ENCODE measurements at places on chromosomes 6 and 20. TPM values are rescaled to one million over a fixed set of nuclear protein-coding genes. Genes with fewer than 3 reads are reported as not detected.

CCR6 gene
- not detected for total RNA-seq

KIFC1 gene
- total RNA-seq, result 1.7 TPM

NFKBIL1 gene
- 27.9 TPM for total RNA-seq

COL9A3 gene
- total RNA-seq, result 0.74 TPM

ZBTB9 gene
- 7.9 TPM for total RNA-seq

CCN6 gene
- not detected for total RNA-seq

DNA sequence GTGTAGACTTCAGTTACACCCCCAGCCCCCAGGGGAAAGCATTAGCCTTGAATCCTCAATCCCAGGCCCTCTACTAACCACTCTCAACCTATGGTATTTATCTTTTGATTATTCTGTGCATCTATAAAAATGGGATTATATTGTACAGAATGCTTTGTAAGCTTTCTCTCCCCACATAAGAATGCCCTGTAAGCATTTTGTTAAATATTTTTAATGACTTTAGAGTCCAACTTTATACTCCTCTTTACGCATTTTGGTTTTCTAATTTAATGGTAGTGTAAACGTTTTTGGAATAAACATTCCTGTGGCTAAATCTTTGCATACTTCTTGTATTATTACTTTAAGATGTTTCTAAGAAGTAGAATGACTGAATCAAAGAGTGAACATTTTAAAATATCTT lies 35.4 kb downstream of the FBXO9 start:
- no peaks in the 10 kb centered on the region for H3K27me3 ChIP-seq
- no peak for DNase-seq
- no peaks in the 10 kb centered on the region for H3K4me1 ChIP-seq
- no peak overlapping the region for H3K27ac ChIP-seq

DNA sequence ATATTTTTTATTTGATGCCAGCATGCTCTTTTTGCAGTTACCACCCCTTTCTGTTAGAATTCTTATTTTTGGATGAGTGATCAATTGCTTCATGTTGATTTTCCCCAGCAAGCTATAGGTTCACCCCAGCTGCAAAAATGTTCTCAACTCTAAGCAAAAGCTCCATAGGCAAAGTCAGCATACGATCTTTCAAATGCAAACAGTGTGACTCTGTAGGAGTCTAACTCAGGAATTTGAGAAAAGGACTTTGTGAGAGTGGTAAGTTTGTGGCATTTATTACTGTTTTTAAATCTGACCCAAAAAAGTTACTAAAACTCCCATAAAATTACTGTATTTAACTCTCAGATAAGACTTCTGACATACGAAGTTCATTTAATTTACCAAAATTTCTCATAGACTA lies 134.9 kb upstream of the HSF2 start:
- H3K27me3 ChIP-seq, result no peaks in the 10 kb centered on the region
- DNase-seq, result no peak
- no peaks in the 10 kb centered on the region for H3K4me1 ChIP-seq
- H3K27ac ChIP-seq, result no peak overlapping the region

DNA sequence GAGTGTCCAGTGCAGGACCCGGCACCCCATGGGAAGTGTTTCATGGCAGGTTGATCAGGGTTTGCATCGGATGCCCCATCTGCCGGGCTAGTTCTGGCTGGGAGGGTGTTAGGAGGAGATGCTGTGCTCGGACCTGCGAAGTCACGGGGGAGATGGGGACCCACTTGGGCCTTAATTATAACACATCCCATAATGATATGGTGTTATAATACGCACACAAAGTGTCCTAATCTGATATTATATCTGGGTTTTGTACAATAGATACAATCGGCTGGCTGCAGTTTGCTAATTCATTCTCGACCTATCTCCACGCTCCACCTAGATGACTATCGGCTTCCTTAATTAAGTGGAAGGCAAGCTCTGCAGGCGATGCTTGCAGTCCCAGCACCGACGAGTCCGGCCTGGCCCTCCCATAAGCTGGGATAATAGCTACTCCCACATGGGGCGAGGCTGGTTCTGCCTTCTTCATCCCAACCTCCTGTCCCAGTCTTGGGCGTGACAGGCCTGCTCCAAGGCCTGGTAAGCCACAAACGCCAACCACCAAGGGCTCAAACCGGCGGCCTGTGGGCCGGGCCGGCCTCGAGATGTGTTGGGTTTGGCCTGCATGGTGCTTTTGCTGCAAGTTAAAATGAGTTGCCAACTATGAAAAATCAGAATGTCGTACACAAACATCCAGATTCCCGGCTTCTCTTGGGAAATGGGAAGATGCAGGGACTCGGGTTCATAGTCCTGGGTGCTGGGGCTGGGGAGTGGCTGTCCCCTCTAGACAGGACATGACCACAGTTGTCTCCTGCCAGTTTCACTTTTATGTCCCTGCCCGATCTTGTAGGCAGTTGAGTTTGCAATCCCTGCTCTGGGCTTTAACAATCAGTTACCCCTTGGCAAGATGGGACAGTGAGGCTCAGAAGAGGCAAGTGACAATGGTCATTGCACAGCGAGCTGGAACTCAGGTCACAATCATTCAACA lies 32.7 kb downstream of the CEBPB start:
- DNase-seq, result no peak
- no peak overlapping the region for H3K4me3 ChIP-seq
- peak overlapping the region; percentile 93 for H3K27ac ChIP-seq
- H3K4me1 ChIP-seq, result peaks cover 17% of the 10 kb centered on the region
- H3K27me3 ChIP-seq, result no peaks in the 10 kb centered on the region

- H3K4me1 ChIP-seq, result no peaks in the 10 kb centered on the region
- H3K36me3 ChIP-seq, result no peaks in the 10 kb centered on the region
- no peaks in the 10 kb centered on the region for H3K27me3 ChIP-seq
- H3K27ac ChIP-seq, result no peak overlapping the region
- H3K4me3 ChIP-seq, result no peak overlapping the region
These were observed 210.0 kb upstream of the PRDM1 start for GRCh38 chr6:105875974-105876640.

DNA sequence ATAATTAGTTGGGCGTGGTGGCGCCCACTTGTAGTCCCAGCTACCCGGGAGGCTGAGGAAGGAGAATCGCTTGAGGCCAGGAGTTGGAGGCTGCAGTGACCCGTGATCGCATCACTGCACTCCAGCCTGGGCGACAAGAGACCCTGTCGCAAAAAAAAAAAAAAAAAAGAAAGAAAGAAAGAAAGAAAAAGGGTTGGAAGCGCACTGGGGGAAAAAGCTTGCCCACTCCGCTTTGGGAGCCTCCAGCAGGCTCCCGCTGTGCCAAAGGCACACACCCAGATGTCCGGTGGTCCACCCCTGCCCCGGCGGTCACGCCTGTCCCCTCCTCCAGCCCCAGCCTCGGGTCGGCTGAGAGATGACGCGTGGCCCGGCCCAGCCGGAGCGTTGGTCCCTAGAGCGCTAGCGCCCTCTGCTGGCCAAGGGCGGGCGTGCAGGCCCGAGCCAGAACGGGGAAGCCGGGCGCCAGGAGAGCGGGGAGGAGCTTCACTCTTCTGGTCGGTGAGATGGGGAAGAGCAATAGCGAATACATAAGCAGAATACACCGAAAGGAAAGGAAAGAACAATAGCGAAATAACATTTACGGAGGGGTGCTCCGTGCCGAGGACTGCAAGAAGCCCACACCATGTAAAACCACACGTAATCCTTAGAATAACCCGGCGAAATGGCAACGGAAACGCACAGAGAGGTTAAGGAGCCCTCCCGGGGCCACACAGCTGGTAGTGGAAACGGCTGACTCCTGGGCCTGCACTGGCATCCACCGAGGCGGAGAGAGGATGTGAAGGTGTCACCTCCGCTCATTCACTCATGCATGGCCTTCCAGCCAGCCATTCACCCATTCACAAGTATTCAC lies 41.7 kb downstream of the UBE2V1 start:
- H3K27ac ChIP-seq, result no peak overlapping the region
- H3K36me3 ChIP-seq, result no peaks in the 10 kb centered on the region
- H3K4me1 ChIP-seq, result peaks cover 8% of the 10 kb centered on the region
- no peaks in the 10 kb centered on the region for H3K27me3 ChIP-seq

DNA sequence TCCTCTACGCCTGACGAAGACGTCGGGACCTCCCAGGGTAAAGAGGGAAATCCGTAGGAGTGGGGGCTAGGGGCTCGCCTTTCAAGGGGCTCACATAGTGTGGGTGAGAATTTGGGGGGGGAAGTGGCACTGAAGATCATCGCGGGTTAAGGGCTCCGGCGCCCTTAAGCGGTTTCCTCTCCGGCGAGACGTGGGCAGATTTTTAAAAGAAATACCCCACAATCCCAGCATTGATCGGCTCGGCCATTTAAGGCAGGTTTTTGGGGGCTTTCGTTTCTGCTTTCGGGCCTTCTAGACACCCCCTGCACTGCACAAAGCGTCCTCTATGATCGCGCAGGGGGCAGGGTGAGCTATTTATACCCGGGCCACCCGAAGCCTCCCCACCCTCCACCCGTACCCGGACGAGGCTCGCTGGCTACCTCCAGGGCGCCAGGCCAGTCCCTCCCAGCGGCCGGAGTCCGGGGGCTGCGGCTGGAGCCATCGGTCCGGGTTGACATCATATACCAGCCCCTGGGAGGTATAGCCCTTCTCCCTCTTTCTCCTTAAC lies 1.2 kb downstream of the NKX2-2 start:
- peaks cover 22% of the 10 kb centered on the region for H3K4me1 ChIP-seq
- H3K27ac ChIP-seq, result no peak overlapping the region
- H3K27me3 ChIP-seq, result peaks cover 94% of the 10 kb centered on the region
- no peak overlapping the region for H3K4me3 ChIP-seq

GRCh38 chr6:78487401-78487800 lies 379.9 kb upstream of the IRAK1BP1 start:
- H3K36me3 ChIP-seq, result no peaks in the 10 kb centered on the region
- H3K4me3 ChIP-seq, result no peak overlapping the region
- DNase-seq, result no peak
- no peaks in the 10 kb centered on the region for H3K4me1 ChIP-seq
- no peaks in the 10 kb centered on the region for H3K27me3 ChIP-seq

DNA sequence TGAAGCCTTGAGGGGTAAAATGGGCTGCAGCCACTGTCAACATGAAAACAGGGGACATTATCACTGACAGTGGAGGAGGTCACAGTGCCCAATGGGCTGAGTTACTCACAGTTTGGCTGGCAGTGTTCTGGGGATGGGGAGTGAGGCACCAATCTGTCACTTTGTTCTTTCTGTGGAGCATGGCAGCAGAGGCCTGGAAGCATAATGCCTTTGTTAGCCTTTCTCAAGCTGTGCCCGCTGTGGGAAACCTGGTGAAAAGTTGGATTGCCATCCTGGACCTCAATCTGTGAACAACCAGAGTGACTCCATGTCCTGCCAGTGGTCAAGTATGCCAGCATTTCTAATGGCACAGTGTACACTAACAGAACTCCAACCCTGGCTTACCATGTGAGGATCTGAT lies 143.6 kb downstream of the OR2B2 start:
- no peak overlapping the region for H3K27ac ChIP-seq
- H3K27me3 ChIP-seq, result peaks cover 5% of the 10 kb centered on the region
- no peak for DNase-seq
- H3K4me3 ChIP-seq, result no peak overlapping the region
- H3K4me1 ChIP-seq, result no peaks in the 10 kb centered on the region
- no peaks in the 10 kb centered on the region for H3K36me3 ChIP-seq

GRCh38 chr6:39208223-39208739 lies 21.0 kb downstream of the KCNK5 start:
- H3K4me3 ChIP-seq, result no peak overlapping the region
- H3K36me3 ChIP-seq, result no peaks in the 10 kb centered on the region
- H3K27me3 ChIP-seq, result no peaks in the 10 kb centered on the region

GRCh38 chr6:8082954-8083858 lies 19.0 kb upstream of the BLOC1S5 start:
- peaks cover 34% of the 10 kb centered on the region for H3K4me1 ChIP-seq
- H3K36me3 ChIP-seq, result peaks cover 1% of the 10 kb centered on the region
- no peaks in the 10 kb centered on the region for H3K27me3 ChIP-seq
- no peak overlapping the region for H3K27ac ChIP-seq

GRCh38 chr20:58111310-58112016 lies 117.0 kb downstream of the ANKRD60 start:
- DNase-seq, result no peak
- H3K27ac ChIP-seq, result no peak overlapping the region
- no peaks in the 10 kb centered on the region for H3K27me3 ChIP-seq
- no peaks in the 10 kb centered on the region for H3K4me1 ChIP-seq

DNA sequence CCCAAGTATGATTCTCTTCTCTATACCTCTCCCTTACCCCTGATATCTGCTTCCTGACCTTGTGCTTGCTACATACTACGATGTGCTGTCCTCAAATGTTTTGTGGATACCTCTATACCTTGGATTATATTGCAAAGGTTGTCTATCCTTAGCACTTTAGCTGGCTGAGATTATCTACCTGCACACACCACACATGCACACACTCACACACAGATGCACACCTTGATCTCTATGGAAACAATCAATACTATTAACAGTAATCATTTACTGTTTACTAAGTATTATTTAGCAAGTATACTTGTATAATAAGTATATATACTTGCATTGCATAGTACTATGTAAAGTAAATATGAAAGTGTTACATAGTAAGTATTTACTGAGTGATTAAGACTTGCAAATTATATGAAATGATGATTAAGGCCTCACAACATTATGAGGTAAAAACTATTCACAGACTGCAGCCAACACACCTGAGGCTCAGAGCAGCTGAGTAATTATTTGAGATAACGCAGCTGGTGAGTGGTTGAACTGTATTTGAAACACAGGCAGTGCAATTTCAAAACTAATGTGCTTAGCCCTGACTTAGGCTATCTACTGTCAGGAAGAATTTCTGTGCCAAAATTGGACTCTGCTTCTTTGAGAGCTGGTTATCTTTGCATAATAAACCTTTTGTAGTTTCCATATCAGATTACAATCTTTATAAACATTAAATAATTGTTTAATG lies 699.9 kb downstream of the FRK start:
- H3K4me3 ChIP-seq, result no peak overlapping the region
- no peaks in the 10 kb centered on the region for H3K4me1 ChIP-seq
- no peak for DNase-seq
- no peak overlapping the region for H3K27ac ChIP-seq

DNA sequence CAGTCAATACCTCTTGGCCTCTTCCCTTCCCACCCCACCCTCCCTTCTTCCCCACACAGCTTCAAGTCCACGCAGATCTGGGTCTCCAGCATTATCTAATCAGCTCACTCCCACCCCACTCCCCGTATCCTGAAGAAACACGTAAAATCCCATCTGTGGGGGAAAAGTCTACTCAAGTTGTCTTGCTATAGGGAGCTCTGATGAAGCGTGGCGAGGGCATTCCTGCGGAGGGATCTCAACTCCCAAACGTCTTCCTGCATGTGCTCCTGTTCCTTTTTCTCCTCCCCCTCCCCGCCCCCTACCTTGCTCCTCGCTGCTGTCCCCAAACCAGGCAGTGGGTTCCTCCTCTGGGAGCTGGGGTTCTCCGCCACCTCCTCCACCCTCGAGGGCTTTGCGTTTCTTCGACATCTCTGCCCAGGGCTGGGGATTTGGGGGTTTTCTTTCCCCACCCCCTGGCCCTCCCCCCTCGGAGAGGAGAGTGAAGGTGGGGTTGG lies 181.8 kb downstream of the TBXT start:
- H3K4me1 ChIP-seq, result no peaks in the 10 kb centered on the region
- peak overlapping the region; percentile 45 for H3K27ac ChIP-seq
- no peaks in the 10 kb centered on the region for H3K27me3 ChIP-seq
- peak; percentile 53 for DNase-seq
- no peaks in the 10 kb centered on the region for H3K36me3 ChIP-seq

DNA sequence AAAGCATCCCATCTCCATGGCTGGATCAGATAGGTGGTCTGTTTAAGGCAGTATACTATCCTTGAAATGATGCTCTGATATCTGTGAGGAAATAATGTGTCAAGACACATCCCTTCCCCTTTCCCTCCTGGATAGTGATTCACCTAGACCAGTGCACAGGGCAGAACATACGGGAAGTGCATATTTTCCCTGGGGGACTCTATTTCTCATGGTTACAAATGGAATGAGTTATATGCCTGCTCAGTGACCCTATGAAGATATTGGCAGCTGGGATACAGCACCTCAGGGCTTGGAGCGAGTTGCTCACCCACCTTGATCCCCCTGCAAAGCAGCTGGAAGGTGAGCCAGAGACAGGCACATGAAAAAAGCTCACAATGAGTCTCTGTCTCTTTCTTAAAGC lies 67.5 kb upstream of the PRL start:
- no peaks in the 10 kb centered on the region for H3K36me3 ChIP-seq
- no peak for DNase-seq
- H3K27me3 ChIP-seq, result no peaks in the 10 kb centered on the region
- H3K4me1 ChIP-seq, result no peaks in the 10 kb centered on the region
